PC-3 (cell line): ENCODE measurements at places on chromosomes 7 and 10. TPM values are rescaled to one million over a fixed set of nuclear protein-coding genes. Genes with fewer than 3 reads are reported as not detected.
A peak's percentile ranks its signal among the peaks of the same experiment; 100 is the strongest.

GRCh38 chr10:103795634-103796270 is 59.6 kb downstream of the SH3PXD2A start:
- no peak for DNase-seq

DNA sequence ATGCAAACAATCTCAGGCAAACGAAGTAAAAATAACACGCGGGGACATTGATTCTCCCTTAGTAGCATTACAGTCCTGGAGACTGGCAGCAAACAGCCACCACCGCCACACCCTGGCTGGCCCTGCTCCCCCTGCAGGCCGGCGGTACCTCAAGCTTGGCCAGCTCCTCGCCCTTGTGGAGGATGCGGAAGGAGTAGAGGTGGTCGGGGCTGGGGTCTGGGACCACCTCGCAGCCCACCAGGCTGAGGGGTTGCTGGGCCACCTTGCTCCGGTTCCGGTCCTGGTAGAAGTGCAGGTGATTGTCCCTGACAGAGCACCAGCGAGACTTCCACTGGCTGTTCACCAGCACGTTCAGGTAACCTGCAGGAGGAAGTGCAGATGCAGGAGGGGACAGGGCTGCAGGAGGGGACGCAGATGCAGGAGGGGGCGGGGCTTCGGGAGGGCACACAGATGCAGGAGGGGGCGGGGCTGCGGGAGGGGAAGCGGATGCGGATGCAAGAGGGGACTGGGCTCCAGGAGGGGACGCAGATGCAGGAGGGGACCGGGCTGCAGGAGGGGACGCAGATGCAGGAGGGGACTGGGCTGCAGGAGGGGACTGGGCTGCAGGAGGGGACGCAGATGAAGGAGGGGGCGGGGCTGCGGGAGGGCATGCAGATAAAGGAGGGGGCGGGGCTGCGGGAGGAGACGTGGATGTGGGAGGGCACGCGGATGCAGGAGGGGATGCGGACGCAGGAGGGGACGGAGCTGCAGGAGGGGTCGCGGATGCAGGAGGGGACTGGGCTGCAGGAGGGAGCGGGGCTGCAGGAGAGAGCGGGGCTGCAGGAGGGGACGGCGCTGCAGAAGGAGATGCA is 65.7 kb downstream of the VWA2 start:
- DNase-seq: peak; percentile 39

GRCh38 chr7:79979437-79979836 is 155.2 kb upstream of the GNAI1 start:
- DNase-seq: peak; percentile 44

DNA sequence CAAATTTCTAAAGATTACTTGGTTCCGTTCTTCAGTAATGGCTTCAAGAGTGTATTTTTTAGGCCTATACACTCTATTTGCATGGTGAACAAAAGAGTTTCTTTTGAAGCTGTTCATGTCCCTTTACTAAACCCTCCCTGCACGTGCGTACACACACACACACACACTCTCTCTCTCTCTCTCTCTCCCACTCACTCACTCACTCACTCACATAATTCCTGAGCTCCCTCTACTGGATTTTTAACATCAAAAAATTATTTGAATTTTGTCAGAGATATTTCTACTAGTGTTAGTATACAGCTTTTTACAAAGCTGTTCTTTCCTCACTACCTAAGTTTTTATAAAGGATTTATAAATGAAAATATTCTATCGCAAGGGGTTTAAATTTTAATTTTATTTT is 85.9 kb downstream of the UBE3C start:
- DNase-seq: peak; percentile 23

GRCh38 chr10:47188156-47188555 is 111.8 kb upstream of the GDF10 start:
- DNase-seq: no peak

GRCh38 chr10:9291081-9291480 is 1236.6 kb downstream of the GATA3 start:
- DNase-seq: no peak

- no peak for DNase-seq
These were observed 36.0 kb upstream of the ARHGAP21 start for GRCh38 chr10:24759672-24760071.

DNA sequence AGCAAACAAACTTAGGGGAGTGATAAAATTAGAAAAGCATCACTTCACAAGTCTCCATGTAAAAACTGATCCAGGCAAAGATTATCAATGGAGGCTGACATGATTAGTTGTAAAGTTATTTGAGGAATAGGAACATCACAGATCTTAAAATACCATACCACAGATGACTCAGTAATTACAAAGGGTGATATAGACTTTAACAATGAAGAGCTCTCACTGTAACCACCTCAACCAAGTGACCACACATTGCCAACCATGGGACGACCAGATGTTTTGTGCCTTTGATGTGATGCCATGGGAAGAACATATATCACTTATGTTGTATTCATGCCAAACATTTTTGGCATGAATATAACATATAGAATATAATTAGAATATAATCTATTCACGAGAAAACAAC is 11.7 kb downstream of the AASS start:
- peak; percentile 19 for DNase-seq

DNA sequence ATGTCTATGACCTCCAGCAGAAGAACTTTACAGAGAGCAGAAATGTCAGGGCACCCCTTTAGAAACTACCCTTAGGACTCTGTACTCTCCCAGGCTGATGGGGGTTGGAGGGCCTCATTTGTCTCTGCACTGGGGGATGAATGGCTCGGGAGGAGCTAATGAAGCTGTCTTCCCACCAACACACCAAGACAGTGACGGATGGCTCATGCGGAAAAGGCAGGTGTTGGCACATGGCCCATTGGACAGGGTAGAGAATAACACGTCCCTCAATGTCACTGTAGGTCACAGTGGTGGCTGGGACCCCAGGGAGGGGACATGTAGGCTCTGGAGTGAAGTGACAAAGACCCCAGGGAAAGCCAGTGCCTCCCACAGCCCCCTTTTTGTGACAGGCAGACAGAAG is 64.0 kb upstream of the PCBD1 start:
- no peak for DNase-seq

- DNase-seq: peak; percentile 45
These were observed 750 bp downstream of the ZNF398 start for GRCh38 chr7:149147752-149148653.

- no peak for DNase-seq
These were observed 732.4 kb downstream of the KCNMA1 start for GRCh38 chr10:76905251-76905650.

DNA sequence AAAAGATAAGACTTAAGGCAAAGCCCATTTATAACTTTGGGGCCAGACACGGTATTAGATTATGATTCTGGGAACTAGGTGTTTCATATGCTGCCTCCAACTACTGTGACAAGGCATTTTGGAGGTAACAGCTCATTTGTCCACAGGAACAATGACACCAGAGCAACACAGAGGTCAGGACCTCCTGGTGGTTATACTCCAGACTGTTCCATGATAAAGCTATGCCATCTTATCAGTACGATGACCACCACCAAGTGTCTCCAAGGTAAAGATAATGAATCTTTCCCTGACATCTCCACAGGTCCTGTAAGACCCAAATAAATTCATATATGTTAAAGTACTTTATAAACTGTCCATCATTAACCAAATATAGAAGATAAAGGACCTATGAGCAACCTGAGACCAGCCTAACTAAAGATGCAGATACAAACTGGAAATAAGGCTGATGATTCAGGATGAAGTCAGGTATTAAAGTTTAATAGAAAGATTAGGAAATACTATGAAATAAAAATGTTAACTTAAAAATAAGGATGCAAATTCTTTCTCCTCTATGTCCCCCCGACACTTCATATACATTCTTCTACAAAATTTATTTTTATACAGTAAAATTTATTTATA is 26.2 kb downstream of the CUL2 start:
- peak; percentile 91 for DNase-seq

DNA sequence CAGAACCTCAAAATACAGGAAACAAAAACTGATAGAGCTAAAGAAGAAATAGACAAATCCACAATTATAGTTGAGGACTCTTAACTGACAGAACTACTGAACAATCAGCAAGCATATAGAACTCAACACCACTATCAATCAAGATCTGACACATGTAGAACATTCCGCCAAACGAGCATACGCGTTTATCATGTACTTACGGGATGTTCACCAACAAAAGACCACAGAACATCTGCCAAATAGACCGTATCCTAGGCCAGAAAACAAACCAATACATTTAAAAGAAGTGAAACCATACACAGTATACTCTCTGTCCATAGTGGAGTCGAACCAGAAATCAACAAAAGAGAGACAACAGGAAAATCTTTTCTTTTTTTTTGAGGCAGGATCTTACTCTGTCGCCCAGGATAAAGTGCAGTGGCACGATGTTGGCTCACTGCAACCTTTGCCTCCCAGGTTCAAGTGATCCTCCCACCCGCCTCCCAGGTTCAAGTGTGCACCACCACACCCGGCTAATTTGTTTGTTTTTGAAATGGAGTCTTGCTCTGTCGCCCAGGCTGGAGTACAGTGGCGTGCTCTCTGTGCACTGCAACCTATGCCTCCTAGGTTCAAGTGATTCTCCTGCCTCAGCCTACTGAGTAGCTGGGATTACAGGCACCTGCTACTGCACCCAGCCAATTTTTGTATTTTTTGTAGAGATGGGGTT is 5.1 kb downstream of the GNA12 start:
- no peak for DNase-seq

DNA sequence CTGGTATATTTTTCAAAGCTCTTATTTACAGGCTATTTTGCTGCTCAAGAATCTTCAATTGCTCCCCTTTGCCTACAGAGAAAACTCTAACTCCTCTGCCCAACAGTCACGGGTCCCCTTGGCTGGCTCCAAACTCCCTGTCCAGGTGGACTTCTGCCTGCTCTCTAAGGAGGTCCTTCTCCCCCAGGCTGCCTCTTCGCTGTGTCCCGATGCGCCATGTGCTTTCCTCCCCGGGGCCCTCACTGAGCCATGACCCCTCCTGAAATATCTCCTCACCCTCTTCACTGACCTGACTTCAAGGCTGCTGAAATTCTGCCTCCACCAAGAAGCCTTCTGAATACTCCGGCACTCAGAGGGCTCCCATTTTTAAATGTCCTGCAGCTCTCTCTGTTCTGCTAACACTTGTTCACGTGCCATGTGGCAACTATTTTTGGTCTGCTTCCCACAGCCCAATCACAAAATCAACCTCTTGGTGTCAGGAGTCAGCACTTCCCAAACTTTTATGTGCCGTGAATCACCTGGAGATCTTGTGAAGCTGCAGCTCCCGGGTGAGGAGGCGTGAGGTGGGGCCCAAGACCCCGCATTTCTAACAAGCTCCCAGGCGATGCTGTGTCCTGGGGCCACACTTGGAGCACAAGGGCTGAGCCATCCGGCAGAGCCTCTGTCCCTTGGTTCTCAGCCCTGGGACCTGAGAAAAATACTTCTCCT is 85.7 kb upstream of the COL13A1 start:
- DNase-seq: peak; percentile 44

DNA sequence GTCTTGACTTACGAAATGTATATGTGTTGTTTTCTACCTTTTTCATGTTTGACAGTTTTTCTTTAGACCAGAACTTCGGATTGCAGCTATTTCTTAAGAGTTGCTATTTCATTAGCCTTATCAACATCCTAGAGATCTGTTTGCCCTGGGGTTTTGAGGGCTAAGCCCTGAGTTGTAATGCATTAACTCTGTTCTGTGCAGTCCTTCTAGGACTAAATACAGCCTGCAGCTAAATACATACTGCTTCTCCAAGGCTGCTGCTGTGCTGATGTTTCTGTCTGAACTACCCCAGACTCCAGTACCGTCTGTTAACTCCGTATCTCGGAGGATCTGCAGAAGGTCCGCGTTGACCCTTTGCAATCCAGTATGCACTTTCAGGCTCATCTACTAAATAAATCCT is 26.5 kb downstream of the KIAA1217 start:
- DNase-seq: no peak

DNA sequence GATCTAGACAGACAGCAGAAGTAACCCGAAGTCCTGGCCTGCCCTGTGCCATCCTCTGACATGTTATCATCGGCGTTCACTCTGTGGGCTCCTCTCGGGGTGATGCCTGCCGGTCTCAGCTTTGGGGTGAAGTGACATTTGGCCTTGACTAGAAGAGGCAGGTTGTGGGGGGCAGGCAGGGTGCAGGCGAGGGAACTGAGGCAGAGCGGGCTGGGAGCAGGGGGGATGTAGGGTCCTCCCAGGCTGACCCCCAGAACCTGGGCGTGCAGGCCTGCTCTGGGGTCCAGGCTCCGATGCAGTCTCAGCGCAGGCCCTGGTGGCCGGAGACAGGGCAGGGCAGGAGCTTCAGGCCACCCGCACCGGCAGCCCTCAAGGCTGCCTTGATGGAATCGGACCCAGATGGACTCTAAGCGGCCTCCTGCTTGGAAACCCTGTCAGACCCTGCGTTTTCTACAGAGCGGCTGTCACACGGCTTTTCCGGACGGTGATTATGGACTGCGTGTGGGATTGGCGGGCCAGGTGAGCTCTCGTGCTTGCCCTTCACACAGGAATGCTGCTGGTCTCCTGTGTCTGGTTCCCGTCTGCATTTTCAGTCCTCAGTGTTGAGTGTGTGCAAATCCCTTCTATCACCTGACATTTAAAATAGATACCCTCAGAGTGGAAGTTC is 842 bp upstream of the JAKMIP3 start:
- no peak for DNase-seq

GRCh38 chr7:80110376-80110775 is 24.3 kb upstream of the GNAI1 start:
- no peak for DNase-seq

GRCh38 chr7:126791306-126791705 is 461.4 kb downstream of the GRM8 start:
- peak; percentile 19 for DNase-seq

GRCh38 chr10:118590334-118590733 is 5.1 kb downstream of the PRLHR start:
- peak; percentile 50 for DNase-seq

DNA sequence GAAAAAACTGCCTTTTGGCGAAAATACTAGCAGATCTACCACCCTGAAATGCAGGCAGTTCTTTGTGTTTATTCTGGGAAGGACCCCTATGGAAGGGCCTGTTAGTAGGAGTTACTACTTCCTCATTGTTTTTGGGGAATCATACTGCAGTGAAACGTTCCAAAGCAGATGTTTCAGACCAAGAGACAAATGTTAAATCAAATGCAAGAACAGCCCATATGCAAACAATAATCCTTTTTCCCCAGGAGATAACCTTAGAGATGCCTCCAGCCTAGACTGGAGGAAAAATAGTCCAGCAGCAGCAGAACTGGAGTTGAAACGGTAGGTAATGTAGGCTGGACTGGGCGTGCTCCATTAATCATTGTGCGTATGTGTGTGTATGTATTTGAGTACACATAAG is 65.9 kb upstream of the VWDE start:
- no peak for DNase-seq

GRCh38 chr7:36117203-36117840 is 35.7 kb upstream of the EEPD1 start:
- DNase-seq: no peak

UCN3 gene
- total RNA-seq: not detected in 2 replicates

TRIM50 gene
- total RNA-seq: not detected in 2 replicates

TMEM130 gene
- not detected in 2 replicates for total RNA-seq

VWDE gene
- total RNA-seq: 5.5 and 7.7 TPM in 2 replicates

SLC4A2 gene
- 267 and 284 TPM in 2 replicates for total RNA-seq

ITGA8 gene
- not detected in 2 replicates for total RNA-seq

TMEM178B gene
- total RNA-seq: 0.29 and 0.46 TPM in 2 replicates
